ENCODE measurements at places on chromosomes 11 and 22.

DNA sequence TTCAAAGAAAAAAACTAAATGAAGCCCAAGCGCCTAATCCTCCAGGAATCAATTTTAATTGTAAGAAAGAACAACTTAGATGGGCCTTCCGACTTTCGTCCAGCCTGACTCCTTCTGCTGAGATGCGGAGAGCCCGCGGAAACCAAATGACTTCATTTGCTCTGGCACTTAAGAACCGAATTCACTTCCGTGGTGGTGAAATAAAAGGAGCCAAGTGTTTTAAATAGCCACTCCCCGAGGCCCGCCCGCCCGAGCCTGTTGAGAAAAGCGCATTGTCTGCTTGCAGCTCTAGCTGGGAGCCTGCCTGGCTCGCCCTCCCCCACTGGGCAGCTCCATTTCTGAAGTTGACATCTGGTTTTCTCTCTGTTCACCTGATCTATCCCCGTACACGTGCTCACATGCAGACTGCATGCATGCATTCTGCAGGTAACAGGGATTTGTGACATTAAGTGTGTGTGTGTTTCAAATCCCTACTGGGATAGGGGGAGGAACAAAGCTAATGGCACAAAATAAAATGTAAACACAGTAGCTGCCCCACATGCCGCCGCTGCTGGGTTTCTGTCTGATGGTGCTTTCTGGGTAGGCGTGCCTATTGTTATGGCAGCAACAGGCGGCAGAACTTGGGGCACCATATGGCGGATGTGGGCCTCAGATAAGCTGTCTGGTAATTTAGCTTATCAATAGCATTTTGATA is 6.2 kb downstream of the TEAD1 start:
- DNase-seq: peak; percentile 93

DNA sequence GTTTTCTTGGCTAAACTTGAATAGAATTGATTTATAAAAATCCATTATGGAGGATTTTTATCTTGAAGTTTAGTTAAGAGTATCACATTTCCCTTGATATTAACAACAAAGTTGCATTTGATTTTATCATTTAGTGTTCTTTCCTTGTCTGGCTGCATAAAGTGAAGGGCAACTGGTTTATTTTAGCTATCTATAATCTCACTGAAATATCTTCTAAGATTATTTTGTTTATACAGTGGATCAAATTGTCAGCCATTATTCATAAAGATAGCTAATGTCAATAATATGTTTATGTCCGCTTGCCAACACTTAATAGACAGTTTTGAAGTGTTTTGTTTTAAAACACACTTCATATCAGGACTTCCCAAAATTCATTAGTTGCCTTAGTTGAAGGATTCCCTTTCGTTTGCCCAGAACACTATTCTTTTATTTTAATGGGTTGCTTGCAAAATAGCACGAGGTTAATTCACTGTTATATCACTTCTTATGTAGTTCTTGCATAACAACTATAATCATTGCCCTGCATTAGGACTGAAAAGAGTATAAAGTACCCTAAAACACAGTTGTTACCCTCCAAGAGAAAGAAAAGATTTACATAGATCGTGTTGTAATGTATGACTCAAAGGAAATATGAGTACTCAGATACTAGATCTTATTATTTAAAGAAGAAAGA is 73.0 kb downstream of the MSANTD4 start:
- no peak for DNase-seq

DNA sequence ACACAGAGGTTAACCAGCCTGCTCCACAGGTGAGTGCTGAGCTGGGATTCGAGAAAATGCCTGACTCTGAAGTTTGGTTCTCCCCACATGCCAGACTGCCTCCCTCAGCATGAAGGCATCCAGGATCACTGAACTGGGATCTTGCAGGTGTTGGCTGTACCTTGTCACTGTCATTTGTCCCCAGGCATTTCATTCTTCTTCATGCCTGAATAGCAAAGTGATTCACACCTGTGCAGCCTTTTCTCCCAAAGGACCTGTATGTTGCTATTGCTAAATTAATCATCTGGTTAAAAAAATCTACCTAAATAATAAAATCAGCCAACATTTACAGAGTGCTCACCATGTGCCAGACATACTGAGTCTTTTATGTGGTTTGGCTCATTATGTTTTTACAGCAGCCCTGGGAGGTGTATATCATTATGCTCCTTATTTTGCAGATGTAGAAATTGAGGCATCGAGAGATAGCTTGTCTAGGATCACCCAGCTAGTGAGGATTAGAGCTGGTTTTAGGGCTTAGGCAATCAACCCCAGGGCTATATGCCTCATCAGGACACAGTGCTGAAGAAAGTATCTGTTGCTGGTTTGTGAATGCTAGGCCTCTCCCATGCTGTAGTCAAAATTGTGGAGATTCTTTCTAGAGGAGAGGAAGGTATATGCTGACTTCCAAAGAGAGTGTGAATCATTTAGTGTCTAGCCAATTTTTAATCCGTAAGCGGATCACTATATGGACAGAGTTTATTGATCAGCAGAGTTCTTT is 204.4 kb downstream of the HIPK3 start:
- DNase-seq: peak; percentile 53

- peak; percentile 27 for DNase-seq
Measured at GRCh38 chr11:33405834-33406602, 148.8 kb downstream of the HIPK3 start.

- DNase-seq: no peak
Measured at GRCh38 chr11:134536677-134537076, 124.6 kb upstream of the B3GAT1 start.

- DNase-seq: no peak
Measured at GRCh38 chr11:126146454-126147192, 64.8 kb downstream of the RPUSD4 start.

GRCh38 chr11:17735818-17736578 is 1.4 kb downstream of the KCNC1 start:
- no peak for DNase-seq

DNA sequence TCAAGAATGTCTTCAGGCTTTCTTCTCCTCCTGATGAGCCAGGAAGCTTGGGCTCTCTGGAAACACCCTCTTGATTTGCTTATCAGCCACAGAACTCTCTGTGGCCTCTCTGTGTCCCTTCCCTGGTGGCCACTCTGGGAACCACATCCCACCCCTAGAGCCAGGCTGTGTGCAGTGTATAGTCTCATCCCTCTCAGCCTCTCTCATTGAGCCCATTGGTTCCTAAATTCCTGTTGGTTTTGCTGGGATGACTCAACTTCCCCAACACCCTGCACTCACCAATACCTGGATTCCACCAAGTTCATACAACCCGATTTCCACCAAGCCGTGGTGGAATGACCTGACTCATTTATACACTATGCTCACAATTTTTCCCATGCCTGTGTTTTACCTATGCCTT is 5.2 kb downstream of the IRAG1 start:
- DNase-seq: peak; percentile 48

GRCh38 chr11:95267601-95268213 is 36.7 kb upstream of the SESN3 start:
- no peak for DNase-seq

GRCh38 chr11:110433393-110434333 is 3.9 kb downstream of the FDX1 start:
- DNase-seq: peak; percentile 42

GRCh38 chr11:27701355-27702105 is 1.3 kb upstream of the BDNF start:
- DNase-seq: peak; percentile 88

- DNase-seq: no peak
Measured at GRCh38 chr11:23353611-23354010, 493.3 kb upstream of the CCDC179 start.

- peak; percentile 77 for DNase-seq
Measured at GRCh38 chr11:18243783-18244362, 4.6 kb downstream of the SAA2 start.

- DNase-seq: no peak
Measured at GRCh38 chr11:86222081-86222480, 22.5 kb upstream of the EED start.

- DNase-seq: peak; percentile 93
Measured at GRCh38 chr22:36328635-36329253, 59.0 kb downstream of the MYH9 start.

- peak; percentile 62 for DNase-seq
Measured at GRCh38 chr11:132779497-132779896, 752.8 kb downstream of the OPCML start.

DNA sequence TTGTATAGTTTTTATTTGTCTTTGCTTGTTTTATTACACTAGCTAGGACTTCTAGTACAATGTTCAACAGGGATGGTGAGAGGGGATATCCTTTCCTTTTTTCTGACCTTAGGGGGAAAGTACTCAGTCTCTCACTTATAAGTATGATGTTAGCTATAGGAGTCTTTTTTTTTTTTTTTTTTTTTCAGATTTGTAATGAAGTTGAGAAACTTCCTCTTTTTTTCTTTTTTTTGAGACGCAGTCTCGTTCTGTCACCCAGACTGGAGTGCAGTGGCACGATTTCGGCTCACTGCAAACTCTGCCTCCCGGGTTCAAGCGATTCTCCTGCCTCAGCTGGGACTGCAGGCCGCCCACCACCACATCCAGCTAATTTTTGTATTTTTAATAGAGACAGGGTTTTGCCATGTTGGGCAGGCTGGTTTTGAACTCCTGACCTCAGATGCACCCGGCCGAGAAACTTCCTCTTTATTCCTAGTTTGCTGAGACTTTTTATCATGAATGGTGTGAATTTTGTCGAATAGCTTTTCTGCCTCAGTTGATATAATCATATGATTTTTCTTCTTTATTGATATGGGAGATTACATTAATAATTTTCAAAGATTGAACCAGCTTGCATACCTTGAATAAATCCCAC is 10.9 kb downstream of the TRIM22 start:
- DNase-seq: no peak

DNA sequence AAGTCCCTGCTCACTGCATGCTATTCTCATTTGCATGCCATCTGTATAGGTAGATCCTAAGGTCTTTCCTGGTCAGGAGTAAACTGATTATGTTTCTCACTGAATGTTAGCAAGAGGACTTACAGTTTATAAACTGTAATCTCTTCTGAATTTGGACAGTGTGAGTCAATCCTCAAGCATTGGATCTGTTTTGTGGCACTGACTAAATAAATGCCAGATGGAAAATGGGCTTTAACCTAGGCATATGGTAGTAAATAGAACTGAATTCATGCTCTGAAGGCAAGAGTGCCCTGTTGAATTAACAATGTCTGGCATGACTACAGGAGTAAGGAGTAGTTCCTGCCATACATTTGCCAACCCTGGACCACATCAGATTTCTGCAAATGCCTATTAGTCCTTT is 11.4 kb downstream of the FAM181B start:
- DNase-seq: peak; percentile 27

DNA sequence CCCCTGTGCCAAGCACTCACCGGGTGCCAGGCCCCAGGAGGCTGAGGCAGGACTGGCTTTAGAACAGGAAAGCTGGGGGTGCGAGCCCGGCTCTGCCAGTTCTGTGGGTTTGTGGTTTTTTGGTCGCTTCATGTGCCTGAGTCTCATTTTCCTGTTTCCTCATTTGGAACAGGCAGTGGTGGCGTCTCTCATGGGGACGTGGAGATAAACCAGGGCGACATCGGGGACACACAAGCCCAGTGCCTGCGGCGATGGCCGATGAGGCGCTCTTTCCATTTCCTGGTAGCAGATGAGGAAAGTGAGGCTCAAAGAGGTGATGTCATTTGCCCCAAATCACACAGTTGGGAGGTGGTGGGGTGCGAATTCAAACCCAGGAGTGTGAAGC is 20.8 kb upstream of the CHKA start:
- DNase-seq: no peak

- DNase-seq: peak; percentile 44
Measured at GRCh38 chr11:86335131-86335767, 33.2 kb downstream of the HIKESHI start.

DNA sequence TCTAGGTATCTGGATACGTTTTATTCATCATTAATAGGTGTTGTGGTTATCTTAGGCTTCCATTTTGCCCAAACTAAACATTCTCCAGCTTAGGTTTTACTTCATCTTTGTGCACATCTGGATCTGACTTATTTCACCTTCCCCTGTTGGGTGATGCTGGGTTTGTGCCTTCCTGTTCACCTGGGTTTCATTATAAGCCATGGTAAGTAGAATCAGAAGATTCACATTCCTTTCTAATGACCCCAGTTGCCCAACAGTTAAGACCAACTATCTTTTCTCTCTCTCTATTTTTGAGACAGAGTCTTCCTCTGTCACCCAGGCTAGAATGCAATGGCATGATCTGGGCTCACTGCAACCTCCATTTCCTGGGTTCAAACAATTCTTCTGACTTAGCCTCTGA is 44.6 kb downstream of the LMO2 start:
- no peak for DNase-seq

GRCh38 chr11:68649851-68650555 is 34.3 kb upstream of the GAL start:
- no peak for DNase-seq

All from EH (cell line).